ENCODE measurements at places on chromosomes 5 and 9. TPM values are rescaled to one million over a fixed set of nuclear protein-coding genes. Genes with fewer than 3 reads are reported as not detected.

DNA sequence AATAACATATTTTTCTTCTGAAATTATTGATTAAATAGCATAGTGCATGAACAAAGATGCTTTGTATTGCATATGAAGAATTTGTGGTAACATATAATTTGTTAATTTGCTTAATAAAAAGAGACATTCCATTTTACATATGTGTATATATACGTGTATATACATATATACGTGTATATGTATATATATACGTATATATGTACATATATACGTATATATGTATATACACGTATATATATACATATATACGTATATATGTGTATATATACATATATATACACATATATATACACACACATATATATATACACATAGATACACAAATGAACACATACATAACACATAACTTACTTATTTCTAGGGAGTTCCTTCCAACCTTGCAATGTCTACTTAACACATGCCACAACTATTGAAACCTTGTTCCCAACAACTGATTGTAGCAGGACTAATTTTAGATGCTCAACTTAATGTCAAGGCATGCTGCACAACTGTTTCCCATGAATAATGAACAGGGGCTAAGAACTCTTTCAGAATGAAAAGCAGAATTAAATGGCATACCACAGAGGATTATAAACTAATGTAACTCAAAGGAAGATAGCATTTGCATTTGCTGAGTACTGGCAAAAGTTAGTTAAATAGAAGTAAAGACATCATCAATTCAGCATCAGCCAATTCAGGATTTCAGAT is 17.4 kb downstream of the KIF24 start:
- no peak for DNase-seq

- DNase-seq: no peak
Measured at GRCh38 chr5:135999406-136000139, 29.2 kb upstream of the TGFBI start.

Gene FAM219A
- total RNA-seq: 15.0 TPM

DNA sequence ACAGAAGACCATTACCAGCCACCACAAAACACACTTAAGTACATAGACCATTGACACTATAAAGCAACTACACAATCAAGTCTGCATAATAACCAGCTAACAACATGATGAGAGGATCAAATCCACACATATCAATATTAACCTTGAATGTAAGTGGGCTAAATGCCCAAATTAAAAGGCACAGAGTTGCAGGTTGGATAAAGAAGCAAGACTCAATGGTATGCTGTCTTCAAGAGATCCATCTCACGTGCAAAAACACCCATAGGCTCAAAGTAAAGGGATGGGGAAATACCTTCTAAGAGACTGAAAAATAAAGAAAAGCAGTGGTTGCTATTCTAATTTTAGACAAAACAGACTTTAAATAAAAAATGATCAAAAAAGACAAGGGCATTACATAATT is 113.6 kb upstream of the CD180 start:
- no peak for DNase-seq

GRCh38 chr5:177099422-177100093 is 12.8 kb downstream of the FGFR4 start:
- DNase-seq: no peak

- DNase-seq: no peak
Measured at GRCh38 chr9:79768194-79768593, 196.4 kb downstream of the TLE4 start.

- no peak for DNase-seq
Measured at GRCh38 chr9:88947581-88948573, 43.4 kb upstream of the S1PR3 start.

- no peak for DNase-seq
Measured at GRCh38 chr5:173472164-173472563, 143.9 kb upstream of the STC2 start.

DNA sequence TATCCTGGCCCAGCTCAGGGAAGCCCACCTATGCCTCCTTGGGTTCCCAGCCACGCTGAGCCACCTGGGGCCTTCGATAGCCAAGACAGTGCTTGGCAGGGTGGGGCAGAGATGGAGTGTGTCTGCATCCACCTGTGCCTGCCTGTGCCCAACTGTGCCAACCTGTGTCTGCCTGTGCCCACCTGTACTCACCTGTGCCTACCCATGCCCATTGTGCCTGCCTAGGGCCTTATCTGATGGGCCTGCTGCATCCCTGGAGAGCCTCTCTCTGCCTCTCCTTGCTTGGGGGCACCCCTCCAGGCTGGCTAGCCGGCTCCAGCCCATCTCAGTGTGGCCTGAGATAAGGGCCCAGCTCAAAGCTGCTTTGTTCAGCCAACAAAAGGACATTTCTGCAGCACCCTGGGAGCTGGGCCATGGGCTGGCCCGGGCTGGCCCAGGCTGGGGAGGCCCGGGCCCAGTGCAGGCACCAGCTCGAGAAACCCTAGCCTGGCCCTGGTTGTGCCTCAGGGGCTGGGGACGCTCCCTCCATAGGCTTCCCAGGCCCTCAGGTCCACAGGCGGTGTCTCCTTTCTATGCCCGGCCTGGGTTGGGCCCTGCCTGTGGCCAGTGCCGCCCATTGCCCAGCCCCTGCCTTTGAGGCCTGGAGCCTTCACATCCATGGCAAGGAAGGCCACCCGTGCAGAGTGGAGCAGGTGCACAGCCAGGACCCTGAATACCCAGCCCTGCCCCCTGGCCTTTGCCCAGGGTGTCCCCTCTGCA is 37.3 kb upstream of the NOTCH1 start:
- DNase-seq: no peak

Gene SPINK14
- not detected for total RNA-seq

Data from activated naive CD4-positive, alpha-beta T cell treated with anti-CD3 and anti-CD28 coated beads, Interleukin-2, amount 50 U/mL, for 72 hours (primary cell).